ENCODE measurements at places on chromosomes 5 and 9. TPM values are rescaled to one million over a fixed set of nuclear protein-coding genes. Genes with fewer than 3 reads are reported as not detected.
A peak's percentile ranks its signal among the peaks of the same experiment; 100 is the strongest.

GRCh38 chr9:79632060-79632459, 60.3 kb downstream of the TLE4 start:
- H3K4me3 ChIP-seq = no peak overlapping the region
- no peak overlapping the region for H3K27ac ChIP-seq
- no peaks in the 10 kb centered on the region for H3K27me3 ChIP-seq
- no peak for DNase-seq

COMMD10 gene
- total RNA-seq = 112 TPM

DNA sequence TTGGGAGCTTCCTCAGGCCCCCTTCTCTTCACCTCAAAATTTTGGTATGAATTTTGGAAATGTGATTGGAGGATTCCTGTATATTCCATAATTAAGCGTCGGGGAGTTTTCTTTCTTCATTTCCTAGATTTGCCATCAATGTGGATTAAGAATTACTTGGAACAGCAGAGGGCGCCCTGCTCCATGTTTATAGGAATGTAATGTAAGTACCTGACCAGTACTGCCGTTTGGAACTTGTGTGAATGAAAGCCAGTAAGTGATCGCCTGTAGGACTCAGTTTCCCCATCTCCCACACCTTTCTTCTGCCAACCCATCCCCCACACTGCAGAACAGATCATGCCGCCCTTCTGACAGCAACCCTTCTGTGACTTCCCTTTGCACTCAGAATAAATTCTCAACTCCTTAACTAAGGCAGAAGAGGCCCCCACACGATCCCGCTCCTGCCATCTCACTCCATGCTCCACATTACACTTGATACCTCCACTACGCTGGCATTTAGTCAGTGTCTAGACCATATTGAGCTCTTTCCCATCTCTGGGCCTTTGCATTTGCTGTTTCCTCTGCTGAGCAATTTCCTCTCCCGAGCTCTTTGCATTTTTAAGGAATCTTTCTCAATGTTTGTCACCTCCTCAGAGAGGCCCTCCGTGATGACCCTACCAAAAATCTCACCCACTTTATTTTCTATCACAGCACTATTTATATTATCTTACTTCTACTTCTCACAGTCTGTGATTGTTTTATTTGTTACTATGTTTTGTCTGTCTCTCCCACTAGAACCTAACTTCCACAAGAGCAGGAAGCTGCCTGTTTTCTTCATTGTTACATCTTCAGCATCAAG, 79.5 kb upstream of the HTR4 start:
- DNase-seq = peak; percentile 88
- peaks cover 56% of the 10 kb centered on the region for H3K4me1 ChIP-seq
- no peak overlapping the region for H3K27ac ChIP-seq
- no peaks in the 10 kb centered on the region for H3K27me3 ChIP-seq
- no peaks in the 10 kb centered on the region for H3K36me3 ChIP-seq

DNA sequence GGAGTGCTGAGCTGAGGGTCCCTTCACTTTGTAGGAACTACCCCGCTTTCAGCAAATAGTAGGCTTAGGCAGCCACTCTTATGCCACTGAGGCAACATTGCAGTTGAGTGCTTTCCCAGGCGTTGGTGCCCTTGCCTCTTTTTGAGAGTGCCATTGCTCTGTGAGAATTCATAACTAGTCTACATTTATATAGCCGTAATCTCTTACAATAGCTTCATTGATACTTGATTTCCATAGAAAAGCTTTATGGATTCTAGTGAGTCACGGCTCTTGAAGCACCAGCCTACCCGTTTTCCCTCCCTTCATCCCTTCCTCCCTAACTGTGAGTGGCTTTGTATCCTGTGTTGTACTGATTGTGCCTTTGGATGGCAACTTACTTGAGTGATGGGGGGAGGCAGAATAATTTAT, 283.9 kb downstream of the AOPEP start:
- no peak overlapping the region for H3K27ac ChIP-seq
- peaks cover 36% of the 10 kb centered on the region for H3K4me1 ChIP-seq
- H3K27me3 ChIP-seq = no peaks in the 10 kb centered on the region
- no peak overlapping the region for H3K4me3 ChIP-seq

PPP2R2B gene
- not detected for total RNA-seq

CAVIN4 gene
- 0.87 TPM for total RNA-seq

GRCh38 chr9:77011973-77012821, 7.3 kb upstream of the FOXB2 start:
- H3K4me1 ChIP-seq = no peaks in the 10 kb centered on the region
- DNase-seq = no peak
- no peaks in the 10 kb centered on the region for H3K36me3 ChIP-seq
- peaks cover 8% of the 10 kb centered on the region for H3K27me3 ChIP-seq
- H3K4me3 ChIP-seq = no peak overlapping the region

- H3K4me3 ChIP-seq = no peak overlapping the region
- H3K36me3 ChIP-seq = no peaks in the 10 kb centered on the region
- DNase-seq = no peak
- H3K27ac ChIP-seq = no peak overlapping the region
These were observed 13.1 kb downstream of the NACC2 start for GRCh38 chr9:136081826-136082495.

DNA sequence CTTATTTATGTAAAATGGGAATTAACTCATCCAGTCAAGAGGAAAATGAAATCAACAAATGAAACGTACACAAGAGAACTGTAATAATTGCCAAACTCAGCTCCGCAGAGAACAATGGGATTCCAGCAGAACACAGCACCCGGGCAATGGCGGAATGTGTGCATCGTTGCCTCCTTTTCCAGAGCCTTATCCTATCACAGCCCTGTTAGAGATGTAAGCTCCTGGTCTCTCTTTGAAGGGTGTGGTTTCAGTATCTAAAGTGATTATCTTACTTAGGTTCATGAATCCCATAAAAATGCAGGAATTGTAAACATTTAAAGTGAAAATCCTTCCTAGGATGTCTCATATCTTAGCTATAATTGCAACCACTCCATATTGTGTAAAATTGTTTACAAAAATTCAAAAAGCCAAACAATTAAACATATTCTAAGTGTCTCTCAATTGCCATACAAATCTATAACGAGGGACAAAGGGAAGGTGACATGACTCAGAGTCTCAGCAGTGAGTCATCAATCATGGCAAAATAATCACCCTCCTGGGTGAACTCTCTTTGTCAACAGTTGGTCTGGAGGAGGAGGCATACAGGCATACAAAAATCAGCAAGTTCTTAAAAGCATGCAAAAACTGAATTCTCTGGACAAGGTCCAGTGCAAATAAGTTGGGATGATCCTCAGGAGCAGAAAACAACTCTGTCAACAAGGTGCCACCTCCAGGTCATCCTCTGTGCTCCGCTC, 22.6 kb downstream of the SEMA5A start:
- peak; percentile 94 for DNase-seq
- no peak overlapping the region for H3K4me3 ChIP-seq
- no peaks in the 10 kb centered on the region for H3K27me3 ChIP-seq

Data from SJSA1 (cell line).